ENCODE measurements at places on chromosomes 6 and 20.

DNA sequence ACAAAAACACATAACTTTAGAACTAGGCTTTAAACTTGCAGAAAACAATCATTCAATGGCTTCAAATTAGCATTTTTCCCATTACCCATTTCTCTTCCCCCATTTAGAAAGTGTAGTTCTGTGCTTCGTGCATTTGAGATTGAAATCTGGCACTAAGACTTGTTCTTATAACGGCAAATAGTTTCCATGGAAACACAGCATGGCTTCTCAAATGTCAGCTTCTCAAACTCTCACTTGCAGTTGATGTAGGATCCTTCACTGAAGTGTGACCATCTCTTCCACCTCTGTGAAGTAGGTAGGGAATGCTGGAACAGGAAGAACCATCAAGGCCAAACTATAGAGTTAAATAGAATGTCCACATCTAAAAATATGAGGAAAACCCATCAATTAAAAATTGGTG is 52.2 kb downstream of the MANEA start:
- no peak for DNase-seq

DNA sequence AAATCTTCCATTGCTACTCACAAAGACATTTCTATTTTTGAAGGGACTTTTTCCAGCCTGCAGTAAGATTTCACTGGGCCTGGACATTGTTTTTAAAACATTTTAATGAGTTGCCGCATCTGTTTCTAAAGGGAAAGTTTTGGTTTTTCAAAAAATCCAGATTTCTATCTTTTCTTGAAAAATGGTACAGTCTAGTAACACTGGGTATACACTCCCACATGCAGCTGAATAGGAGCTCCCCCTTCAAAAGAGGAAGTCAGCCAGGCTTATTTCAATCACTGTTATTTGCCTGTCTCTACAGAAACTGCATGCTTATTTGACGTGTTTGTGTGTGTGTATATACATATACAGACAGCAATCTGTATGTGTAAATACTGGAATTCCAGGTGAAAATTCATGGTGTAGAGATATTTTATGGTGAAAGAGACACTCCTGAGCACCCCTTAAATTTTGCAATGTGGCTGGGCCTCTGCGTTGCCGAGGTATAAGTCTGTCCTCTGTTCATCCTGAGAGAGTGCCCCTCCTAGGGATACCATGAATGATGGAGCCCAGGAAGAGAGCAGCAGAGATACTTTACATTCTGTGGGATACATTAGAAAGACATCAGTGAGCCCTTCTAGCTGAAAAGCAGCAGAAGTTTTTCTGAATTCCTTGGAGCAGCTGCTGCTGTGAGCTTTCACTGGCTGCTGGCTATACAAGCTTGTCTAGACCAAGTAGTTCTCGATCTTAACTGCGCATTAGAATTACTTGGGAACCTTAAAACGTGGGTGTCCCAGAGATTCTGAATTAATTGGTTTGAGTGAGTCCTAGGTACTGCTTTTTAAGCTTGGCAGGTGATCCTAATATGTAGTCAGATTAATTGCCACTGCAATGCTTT is 12.0 kb upstream of the ABRACL start:
- DNase-seq: no peak

- DNase-seq: no peak
Measured at GRCh38 chr20:25378884-25379733, 11.5 kb downstream of the ABHD12 start.

- no peak for DNase-seq
Measured at GRCh38 chr20:37987602-37988290, 45.5 kb downstream of the TTI1 start.

DNA sequence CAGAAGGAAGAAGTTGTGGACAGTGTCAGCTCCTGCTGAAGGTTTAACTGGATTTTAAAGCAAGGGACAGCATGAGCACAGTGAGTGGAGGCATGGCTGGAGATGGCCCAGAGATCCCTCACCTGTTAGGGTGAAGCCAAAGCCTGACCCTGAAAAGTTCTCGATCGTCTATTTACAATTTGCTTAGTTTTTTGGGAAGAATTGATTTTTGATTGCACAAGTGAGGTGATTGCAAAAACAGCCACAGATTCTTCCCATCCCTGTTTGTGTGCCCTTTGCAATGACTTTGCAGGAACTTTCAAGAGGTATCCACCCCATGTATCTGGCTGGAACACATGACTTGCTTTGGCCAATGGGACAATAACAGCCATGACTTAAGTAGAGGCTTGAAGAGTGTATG is 170.1 kb downstream of the TFAP2C start:
- no peak for DNase-seq

DNA sequence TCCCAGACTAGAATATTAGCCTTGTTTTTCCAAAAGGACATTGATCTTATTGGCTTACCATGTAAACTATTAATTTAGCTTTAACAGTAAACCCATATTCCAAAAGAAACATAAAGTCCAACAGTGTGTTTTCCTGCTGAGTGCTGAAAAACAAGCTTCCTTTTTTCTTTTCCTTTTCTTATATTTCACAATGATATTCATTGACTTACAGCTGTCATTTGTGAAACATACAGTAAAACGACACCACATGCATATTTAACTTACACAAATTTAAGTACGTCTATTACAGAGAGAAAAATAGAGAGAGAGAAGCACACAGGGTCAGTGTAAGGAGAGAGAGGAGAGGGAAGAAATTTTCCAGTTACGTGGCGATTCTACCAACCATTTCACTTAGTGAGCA is 543.9 kb upstream of the JARID2 start:
- DNase-seq: no peak

GRCh38 chr6:34358389-34358905 is 34.0 kb downstream of the NUDT3 start:
- DNase-seq: no peak

DNA sequence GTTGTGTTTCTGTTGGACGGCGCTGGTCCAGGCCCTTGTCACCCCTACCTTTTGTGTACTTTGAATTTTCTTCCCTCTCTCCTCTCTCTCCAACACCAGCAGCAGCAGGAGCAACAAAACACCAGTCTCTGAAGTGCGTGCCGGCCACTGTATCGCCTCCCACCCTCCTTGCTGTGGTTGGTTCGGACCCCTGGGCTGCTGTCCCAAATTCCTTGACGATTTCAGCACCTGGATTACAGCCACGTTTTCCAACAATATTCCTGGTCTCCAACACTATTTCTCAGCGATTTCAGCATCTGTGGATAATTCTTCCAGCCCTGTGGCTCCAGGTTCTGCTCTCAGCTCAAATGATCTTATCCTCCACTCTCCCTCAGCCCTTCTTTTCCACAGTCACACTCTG is 11.8 kb downstream of the MAS1 start:
- DNase-seq: no peak

- DNase-seq: no peak
Measured at GRCh38 chr6:160510199-160510598, 153.9 kb downstream of the LPA start.

DNA sequence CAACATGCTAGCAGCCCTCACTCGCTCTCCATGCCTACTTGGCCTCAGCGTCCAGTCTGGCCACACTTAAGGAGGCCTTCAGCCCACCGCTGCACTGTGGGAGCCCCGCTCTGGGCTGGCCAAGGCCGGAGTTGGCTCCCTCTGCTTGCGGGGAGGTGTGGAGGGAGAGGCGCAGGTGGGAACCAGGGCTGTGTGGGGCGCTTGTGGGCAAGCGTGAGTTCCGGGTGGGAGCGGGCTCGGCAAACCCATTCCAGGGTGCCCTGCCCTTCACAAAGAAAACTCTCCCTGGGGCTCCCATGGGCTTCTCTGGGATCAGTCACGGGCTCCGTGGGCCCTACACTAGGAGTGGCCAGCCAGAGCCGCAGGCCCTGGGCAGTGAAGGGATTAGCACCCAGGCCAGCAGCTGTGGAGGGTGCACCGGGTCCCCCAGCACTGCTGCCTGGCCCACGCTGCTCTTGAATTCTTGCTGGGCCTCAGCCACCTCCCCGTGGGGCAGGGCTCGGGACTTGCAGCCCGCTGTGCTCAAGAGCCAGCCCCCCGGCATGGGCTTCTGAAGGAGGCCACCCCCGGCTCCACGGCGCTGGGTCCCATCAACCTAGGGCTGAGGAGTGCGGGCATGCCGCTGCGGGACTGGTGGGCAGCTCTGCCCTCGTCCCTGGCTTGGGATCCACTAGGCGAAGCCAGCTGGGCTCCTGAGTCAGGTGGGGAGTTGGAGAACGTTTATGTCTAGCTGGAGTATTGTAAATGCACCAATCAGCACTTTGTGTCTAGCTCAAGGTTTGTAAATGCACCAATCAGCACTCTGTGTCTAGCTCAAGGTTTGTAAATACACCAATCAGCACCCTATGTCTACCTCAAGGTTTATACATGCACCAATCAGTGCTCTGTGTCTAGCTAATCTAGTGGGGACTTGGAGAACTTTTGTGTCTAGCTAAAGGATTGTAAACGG is 273.6 kb upstream of the SULF2 start:
- no peak for DNase-seq

GRCh38 chr6:56477241-56477640 is 165.4 kb downstream of the DST start:
- DNase-seq: no peak

All from CD4-positive, alpha-beta T cell treated with Interleukin-4 for 4 hours (primary cell).